Ascending aorta (tissue), 2 donors: ENCODE measurements at places on chromosomes 13 and 19. TPM values are rescaled to one million over a fixed set of nuclear protein-coding genes. Genes with fewer than 3 reads are reported as not detected.

DNA sequence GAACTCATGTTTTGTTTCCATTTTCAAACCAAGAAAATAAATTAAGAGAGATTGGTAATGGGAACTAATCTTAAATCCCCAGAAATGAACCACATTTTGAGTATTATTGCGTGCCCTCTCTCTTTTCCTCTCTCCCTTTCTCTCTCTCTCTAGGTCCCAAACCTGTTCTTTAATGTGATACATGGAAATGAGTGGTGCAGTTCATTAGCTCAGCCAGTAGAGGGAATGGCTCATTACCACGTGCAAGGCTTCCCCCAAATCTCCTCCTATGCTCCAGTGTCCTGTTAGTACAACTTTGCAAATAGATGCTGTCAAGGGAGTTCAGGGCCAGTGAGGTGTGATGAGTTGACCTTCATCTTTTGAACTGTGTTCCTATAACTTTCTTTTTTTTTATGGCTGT, 178.4 kb downstream of the FGF9 start:
- no peak for DNase-seq
- no peak overlapping the region for H3K4me3 ChIP-seq
- no peak overlapping the region for H3K27ac ChIP-seq
- H3K4me1 ChIP-seq, result peaks cover 5% of the 10 kb centered on the region
- no peaks in the 10 kb centered on the region for H3K36me3 ChIP-seq

GRCh38 chr13:45895881-45896280, 44.3 kb upstream of the SIAH3 start:
- no peaks in the 10 kb centered on the region for H3K36me3 ChIP-seq
- no peak overlapping the region for H3K4me3 ChIP-seq
- H3K4me1 ChIP-seq, result no peaks in the 10 kb centered on the region
- H3K27ac ChIP-seq, result no peak overlapping the region
- no peak for DNase-seq

DNA sequence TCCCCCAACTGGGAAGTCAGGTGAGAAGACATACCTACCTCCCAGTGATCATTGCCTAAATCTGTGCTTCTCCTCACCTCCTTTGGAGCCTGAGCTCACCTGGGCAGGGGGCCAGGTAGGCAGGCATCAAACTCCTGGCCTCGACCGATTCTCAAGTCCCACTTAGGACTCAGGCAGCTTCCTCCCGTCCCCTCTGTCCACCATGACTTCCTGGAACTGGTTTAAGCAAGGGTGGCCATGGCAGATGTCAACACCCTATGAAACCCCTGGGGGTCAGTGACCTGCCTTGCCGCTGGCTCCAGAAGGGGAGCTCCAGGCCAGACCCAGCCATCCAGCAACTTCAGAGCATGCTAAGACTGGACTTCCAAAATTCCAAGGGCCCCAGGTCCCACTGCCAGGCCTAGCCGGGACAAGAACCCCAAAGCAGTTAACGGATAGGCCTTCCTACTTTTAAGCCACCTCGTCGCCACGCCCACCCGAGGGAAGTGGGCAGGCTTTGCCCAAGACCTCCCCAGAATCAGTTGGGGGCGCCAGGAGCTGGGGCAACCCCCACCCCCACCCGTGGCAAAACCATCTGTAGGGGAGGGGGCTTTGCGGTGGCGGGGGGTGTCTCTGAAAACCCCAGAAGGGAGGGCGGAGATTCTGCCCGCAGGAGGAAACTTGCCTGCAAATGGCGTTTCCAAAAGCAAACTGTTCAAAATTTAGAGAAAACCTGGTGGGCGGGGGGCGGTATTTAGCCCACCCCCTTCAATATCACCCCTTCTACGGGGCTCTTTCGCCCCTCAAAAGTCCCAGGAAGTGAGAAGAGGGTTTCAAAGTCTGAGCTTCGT, 657 bp downstream of the PLIN3 start:
- H3K27me3 ChIP-seq, result no peaks in the 10 kb centered on the region
- peak overlapping the region; percentile 68 for H3K27ac ChIP-seq
- H3K4me1 ChIP-seq, result peaks cover 17% of the 10 kb centered on the region
- peak overlapping the region; percentile 83 for H3K4me3 ChIP-seq

GRCh38 chr19:45906221-45906620, 3.8 kb upstream of the MYPOP start:
- H3K27me3 ChIP-seq, result no peaks in the 10 kb centered on the region
- no peak for DNase-seq
- H3K4me1 ChIP-seq, result peaks cover 4% of the 10 kb centered on the region

- H3K4me1 ChIP-seq, result no peaks in the 10 kb centered on the region
- no peaks in the 10 kb centered on the region for H3K36me3 ChIP-seq
- no peak overlapping the region for H3K27ac ChIP-seq
- no peak overlapping the region for H3K4me3 ChIP-seq
- DNase-seq, result no peak
Observed at GRCh38 chr13:87769445-87769844, 98.3 kb downstream of the SLITRK5 start.

DNA sequence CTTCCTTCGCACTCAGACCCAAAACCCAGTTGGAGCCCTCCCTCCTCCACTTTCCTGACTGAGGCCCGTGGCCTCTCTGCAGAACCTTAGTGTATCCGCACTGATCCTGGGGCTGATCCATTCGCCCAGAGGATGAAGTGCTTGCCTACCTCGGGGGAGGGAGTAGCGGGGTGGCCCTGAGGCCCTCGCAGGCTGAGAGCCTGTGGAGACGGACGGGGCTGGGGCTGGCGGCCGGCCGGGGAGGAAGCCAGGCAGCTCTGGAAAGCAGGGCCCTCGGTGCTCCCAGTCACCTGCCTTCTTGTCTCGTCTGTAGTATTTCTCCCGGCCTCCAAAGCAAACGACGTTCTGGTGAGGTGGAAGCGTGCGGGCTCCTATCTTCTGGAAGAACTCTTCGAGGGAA, 1.3 kb downstream of the PROZ start:
- no peak for DNase-seq
- H3K36me3 ChIP-seq, result no peaks in the 10 kb centered on the region
- H3K27me3 ChIP-seq, result no peaks in the 10 kb centered on the region
- H3K27ac ChIP-seq, result no peak overlapping the region
- H3K4me3 ChIP-seq, result no peak overlapping the region

GRCh38 chr19:46821512-46822409, 28.9 kb downstream of the AP2S1 start:
- H3K27ac ChIP-seq, result no peak overlapping the region
- H3K4me1 ChIP-seq, result no peaks in the 10 kb centered on the region
- no peaks in the 10 kb centered on the region for H3K27me3 ChIP-seq
- H3K36me3 ChIP-seq, result no peaks in the 10 kb centered on the region
- DNase-seq, result no peak

GRCh38 chr19:2446381-2446780, 10.4 kb downstream of the LMNB2 start:
- H3K27ac ChIP-seq, result no peak overlapping the region
- H3K36me3 ChIP-seq, result peaks cover 13% of the 10 kb centered on the region

GRCh38 chr13:76164290-76164689, 528.2 kb downstream of the LMO7 start:
- no peaks in the 10 kb centered on the region for H3K27me3 ChIP-seq
- no peaks in the 10 kb centered on the region for H3K36me3 ChIP-seq
- H3K4me1 ChIP-seq, result peaks cover 4% of the 10 kb centered on the region
- DNase-seq, result no peak
- H3K4me3 ChIP-seq, result no peak overlapping the region

DNA sequence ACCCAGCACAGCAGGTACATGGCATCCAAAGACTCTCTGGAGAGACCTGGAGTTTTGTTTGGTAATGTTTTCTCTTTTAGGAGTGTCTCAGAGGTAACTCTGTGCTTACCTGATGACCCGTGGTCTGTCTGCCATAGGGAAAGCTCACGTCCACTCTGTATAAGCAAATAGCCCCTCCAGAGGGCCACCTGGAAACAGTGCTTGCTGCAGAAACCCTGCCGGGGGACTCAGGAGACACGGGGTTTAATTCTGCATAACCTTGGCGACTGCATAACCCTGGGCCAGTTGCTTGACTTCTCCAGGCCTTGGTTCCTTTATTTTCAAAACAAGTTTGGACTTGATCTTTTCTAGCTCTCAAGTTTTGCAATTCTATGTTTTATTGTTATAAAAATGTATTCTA, 187.2 kb upstream of the SOX1 start:
- no peak for DNase-seq
- no peaks in the 10 kb centered on the region for H3K36me3 ChIP-seq
- H3K4me3 ChIP-seq, result no peak overlapping the region
- H3K27ac ChIP-seq, result no peak overlapping the region

GRCh38 chr13:40389081-40389641, 277.3 kb downstream of the FOXO1 start:
- H3K4me1 ChIP-seq, result no peaks in the 10 kb centered on the region
- no peak overlapping the region for H3K27ac ChIP-seq
- no peaks in the 10 kb centered on the region for H3K36me3 ChIP-seq
- no peak overlapping the region for H3K4me3 ChIP-seq
- no peak for DNase-seq

- DNase-seq, result no peak
- peaks cover 6% of the 10 kb centered on the region for H3K36me3 ChIP-seq
- no peak overlapping the region for H3K27ac ChIP-seq
- no peaks in the 10 kb centered on the region for H3K4me1 ChIP-seq
- H3K27me3 ChIP-seq, result no peaks in the 10 kb centered on the region
- no peak overlapping the region for H3K4me3 ChIP-seq
Observed at GRCh38 chr13:48320399-48320790, 16.8 kb downstream of the RB1 start.

DNA sequence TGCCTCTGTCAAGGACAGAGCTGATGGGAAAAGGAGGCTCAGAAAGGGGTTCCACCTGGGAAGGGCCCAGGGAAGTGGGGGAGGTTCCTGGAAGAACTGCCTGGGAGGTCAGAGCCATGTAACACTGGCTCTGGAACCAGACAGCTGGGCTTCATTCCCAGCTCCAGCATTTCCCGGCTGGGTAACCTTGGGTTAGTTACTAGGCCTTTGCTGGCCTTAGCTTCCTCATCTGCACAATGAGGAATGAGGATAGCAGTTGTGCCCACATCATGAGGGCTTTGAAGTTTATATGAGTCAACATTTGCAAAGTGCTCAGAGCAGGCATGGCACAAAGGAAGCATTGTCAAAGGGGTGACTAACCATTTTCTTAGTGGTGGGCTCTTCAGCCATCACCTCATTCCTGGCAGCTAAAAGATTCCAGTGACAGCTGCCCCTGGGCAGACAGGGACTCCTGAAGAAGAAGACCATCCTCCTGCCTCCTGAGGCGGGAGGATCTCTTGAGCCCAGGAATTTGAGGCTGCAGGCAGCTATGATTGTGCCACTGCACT, 1.7 kb upstream of the DNAJB1 start:
- H3K27me3 ChIP-seq, result no peaks in the 10 kb centered on the region
- H3K36me3 ChIP-seq, result peaks cover 14% of the 10 kb centered on the region
- H3K4me1 ChIP-seq, result peaks cover 8% of the 10 kb centered on the region
- no peak for DNase-seq
- no peak overlapping the region for H3K27ac ChIP-seq

DNA sequence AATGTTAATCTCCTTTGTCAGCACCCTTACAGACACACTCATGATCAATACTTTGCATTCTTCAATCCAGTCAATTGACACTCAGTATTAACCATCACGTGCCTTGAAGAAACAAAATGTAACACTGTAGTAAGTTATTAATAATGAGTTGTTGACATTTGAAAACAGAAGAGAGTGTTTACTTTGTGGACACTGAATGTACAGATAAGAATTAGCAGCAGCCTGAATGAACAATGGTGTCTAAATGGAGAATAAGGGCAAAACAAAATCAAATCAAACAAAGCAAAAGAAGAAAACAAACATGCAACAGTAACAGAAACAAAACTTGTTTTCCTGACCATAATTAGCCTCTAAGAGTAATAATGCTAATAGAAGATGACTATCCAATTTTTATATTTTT, 1191.1 kb upstream of the MIR17HG start:
- no peaks in the 10 kb centered on the region for H3K27me3 ChIP-seq
- H3K27ac ChIP-seq, result no peak overlapping the region
- no peaks in the 10 kb centered on the region for H3K4me1 ChIP-seq
- no peaks in the 10 kb centered on the region for H3K36me3 ChIP-seq
- H3K4me3 ChIP-seq, result no peak overlapping the region

ZFP14 gene
- total RNA-seq, result 1.2 TPM

NPAS1 gene
- not detected for total RNA-seq

AKAP11 gene
- 13.0 TPM for total RNA-seq

SCEL gene
- not detected for total RNA-seq

PEPD gene
- 112 TPM for total RNA-seq

FGF21 gene
- total RNA-seq, result not detected

DNAJC15 gene
- 2.3 TPM for total RNA-seq

DNAJB1 gene
- 73.8 TPM for total RNA-seq

KL gene
- total RNA-seq, result 3.7 TPM

CEBPA gene
- 14.9 TPM for total RNA-seq

F2RL3 gene
- total RNA-seq, result 7.6 TPM
